ENCODE measurements at places on chromosomes 1 and 21.

GRCh38 chr1:21372383-21372782, 67.6 kb upstream of the NBPF3 start:
- DNase-seq: no peak

DNA sequence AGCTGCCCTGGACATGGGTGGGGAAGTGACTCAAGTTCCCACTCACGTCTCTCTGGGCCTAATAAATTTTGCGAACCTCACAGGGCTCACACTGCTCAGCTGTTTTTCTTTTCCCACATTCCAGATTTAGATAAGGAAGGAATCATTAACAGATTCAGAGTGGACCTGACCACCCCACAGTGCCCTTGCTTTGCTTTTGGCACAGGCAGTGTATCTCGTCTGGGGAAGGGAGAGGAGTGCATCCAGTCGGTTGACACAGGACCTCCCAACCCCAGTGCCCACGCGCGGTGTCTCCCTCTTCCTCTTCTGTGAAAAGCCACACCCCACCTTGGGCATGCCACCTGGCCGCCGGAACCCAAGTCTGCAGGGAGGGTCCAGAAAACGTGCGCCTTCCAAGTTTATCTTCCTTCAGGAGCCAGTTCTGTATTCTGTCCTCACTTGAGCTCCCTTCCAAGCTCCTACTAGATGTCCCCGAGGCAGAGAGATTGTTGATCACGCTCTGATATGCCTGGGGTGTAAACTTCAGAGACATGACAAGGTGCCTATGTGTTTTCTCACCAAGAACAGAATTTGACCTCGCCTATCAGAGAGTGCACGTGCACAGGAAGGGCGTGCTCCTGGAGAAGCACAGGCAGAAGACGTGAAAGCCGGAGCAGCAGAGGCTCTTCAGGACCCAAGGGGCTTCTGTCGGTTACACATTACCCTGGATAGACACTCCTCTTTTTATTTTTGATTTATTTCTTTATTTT, 9.5 kb upstream of the SLC2A5 start:
- no peak for DNase-seq

DNA sequence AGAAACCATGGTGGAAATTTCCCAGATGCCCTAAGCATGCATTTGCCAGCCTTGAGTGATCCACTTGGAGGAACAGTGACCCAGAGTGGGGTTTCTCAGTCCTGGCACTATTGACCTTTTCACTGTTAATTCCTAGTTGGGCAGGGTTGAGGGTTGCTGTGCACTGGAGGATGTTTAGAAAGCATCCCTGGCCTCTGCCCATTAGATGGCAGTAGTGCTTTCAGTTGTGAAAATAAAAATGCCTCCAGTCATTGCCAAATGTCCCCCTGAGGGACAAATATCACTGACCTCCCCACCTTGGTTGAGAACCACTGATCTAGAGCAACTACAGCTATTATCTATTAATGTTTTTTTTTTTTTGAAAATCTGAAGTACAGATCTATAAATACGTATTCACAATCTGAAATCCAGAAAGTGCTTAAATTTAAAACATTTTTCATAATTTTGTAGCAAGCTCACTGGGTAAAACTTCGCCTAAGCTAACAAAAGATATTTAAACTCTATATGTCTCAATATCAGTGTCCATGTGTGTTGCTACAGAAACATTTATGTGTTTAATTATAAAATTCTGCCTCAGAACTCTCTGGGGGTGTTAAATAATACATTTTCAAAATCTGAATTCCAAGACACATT, 27.3 kb downstream of the F3 start:
- DNase-seq: no peak

DNA sequence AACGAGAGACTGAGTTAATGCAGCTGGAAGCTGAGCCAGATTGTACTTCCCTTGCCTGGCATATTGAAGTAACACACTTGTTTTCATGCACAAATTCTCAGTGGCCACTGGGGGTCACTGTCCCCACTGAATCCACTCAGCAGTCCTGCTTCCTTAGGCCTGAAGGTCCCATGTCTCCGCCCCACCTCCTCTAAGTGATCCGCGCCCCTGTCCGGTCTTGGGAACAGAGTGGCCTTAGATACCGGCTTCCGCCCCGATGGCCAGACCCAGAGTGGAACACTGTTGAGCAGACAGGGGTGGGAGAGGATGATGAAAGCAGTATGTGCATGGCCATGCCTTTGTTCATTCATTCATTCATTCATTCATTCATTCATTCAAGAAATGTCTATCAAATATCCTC, 34.8 kb downstream of the CHAF1B start:
- DNase-seq: no peak

DNA sequence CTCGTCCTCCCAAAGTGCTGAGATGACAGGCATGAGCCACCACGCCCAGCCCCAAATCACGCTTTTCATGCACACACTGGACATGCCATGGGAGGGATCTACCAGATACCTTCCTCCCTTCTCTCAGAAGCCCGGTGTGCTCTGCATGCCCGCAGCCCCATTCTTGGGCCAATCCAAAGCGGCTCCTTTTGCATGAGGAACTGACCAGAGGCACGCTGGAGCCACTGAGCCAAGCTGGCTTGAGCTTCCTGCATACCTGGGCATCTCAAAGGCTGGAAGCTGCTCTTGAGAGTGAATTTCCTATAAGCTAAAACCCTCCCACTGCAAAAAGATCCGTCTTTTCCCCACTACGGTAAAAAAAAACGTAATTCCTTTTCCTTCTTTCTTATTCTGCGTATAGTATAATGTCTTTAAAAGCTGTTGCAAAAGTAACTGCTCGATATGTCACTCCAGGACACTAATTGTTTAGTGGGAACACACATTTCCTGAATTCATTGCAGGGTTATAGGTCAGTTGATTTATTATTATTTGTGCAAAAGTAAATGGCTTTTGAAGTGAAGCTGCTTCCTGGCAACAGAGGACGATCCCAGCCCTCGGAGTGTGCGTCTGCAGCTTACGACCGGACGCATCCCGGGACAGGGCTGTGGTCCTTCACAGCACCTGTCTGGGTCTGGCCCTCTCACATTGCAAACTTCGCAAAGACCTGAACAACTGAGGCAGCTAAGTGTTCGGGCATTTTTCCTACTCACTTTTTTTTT, 61.8 kb upstream of the ETS2 start:
- DNase-seq: no peak

DNA sequence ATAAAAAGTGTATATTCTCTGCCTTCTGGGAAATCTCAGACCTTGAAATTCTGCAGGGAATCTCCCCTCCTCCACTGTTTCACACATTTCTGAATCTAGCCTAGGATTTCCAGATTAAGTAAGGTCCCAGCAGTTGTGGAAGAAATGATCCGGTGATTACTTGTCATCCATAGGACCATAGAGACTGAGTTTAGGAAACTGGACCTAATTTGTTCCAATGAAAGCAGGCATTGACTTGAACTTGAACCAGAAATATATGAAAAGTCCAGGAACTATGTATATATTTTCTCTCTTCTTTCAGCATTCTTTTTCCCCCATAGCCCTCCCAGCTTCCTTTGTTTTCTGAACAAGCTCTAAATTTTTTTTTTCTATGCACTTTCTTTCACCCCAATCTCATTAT, 149.5 kb upstream of the SPAG17 start:
- no peak for DNase-seq

DNA sequence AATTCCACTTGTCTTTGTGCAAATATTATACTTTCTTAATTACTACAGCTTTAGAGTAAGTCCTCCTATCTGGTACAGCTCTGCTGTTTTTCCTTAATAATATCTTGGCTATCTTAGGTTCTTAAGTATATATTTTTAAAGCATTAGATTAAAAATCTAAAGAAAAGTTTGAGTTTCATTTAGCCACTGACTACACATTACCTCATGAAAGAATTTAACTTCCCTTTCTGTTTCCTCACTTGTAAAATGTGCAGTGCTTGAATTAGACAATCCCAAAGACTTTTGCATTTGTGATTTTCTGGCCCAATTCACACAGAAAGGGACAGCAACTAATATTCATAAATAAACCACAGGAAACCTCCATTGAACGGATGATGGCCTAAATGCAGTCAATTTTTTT, 126.4 kb upstream of the SAMSN1 start:
- DNase-seq: no peak

GRCh38 chr1:151047591-151047924, at the start of gene C1orf56:
C1orf56 (plus strand) TSS chr1:151047751; CDS start chr1:151047848, 97 bp downstream.
- DNase-seq: peak; percentile 60

DNA sequence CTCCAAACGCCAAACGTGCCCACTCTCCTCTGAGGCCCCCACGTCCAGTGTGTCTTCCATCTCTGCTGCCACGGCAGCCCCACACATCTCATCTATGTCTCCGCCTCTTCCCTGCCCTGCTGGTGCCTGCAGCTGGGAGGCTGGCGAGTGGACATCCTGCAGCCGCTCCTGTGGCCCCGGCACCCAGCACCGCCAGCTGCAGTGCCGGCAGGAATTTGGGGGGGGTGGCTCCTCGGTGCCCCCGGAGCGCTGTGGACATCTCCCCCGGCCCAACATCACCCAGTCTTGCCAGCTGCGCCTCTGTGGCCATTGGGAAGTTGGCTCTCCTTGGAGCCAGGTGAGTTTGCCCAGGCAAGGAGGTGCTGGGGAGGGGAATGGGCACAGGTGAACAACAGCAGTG, 8.6 kb downstream of the ADAMTSL4 start:
- no peak for DNase-seq

GRCh38 chr1:19376428-19377372, 64.6 kb downstream of the SLC66A1 start:
- DNase-seq: no peak

- no peak for DNase-seq
These were observed 1.3 kb downstream of the ZBTB7B start for GRCh38 chr1:155003766-155004351.
